ENCODE measurements at places on chromosomes 16 and 17. TPM values are rescaled to one million over a fixed set of nuclear protein-coding genes. Genes with fewer than 3 reads are reported as not detected.
A peak's percentile ranks its signal among the peaks of the same experiment; 100 is the strongest.

DNA sequence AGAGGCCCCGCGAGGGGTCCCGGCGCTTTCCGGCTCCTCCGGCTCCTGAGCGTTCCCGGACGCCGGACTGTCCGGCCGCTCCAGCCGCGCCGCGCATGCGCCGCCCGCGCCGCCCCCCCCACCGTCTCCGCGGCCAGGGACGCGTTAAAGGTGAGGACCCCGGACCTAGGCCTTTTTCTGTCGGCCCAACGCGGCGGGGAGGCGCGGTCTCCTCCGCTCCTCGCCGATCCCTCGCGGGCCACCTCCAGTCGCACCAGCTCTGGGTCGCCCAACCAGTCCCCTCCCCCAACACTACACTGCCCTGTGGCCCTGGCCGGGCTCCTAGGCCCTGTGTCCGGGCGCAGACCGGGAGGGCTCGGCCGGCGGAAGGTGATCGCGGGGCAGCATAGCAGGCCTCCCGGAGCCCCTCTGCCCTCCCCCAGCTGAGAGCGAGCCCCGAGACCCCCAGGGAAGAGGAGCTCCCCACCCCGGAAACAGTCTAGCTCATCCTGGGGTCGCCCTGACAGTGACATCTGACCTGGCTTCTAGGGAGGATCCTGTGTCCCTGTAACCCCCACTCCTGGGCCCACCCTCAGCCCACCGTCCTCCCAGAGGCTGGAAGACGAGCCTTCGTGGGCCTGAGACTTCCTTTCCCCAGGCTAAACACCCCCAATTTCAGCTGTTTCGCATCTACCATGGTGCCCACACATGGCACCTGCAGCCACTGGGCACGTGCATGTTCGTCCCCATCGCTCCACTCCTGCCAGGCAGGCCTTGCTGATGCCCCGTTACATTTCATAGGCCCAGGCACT, 14.7 kb upstream of the BCAR1 start:
- peak; percentile 82 for DNase-seq
- H3K27me3 ChIP-seq = no peaks in the 10 kb centered on the region
- no peaks in the 10 kb centered on the region for H3K36me3 ChIP-seq
- peak overlapping the region; percentile 60 for H3K4me3 ChIP-seq
- H3K4me1 ChIP-seq = peaks cover 43% of the 10 kb centered on the region

The MMP2 gene
- total RNA-seq = 265 TPM

The ZNF287 gene
- 4.6 TPM for total RNA-seq

DNA sequence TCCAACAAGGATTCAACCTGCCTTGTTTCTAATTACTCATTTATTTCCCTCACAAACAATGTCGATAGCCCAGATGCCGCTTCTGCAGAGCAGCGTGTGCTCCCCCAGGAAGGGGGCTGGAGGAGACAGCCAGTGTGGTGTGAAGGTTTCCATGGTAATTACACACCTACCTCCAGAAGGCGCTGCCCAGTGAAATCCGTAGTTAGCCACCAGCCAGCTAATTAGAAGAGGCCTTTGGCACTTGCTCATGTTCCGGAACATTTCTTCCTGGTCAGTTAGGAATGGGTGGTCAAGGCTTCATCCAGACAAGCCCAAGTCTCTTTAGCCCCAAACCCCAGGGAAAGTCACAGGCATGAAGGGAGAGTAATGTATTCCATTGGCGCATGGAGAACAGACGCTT, 342.5 kb upstream of the C16orf82 start:
- H3K4me3 ChIP-seq = no peak overlapping the region
- no peak overlapping the region for H3K27ac ChIP-seq
- H3K4me1 ChIP-seq = no peaks in the 10 kb centered on the region
- no peaks in the 10 kb centered on the region for H3K27me3 ChIP-seq

The CA4 gene
- 66.0 TPM for total RNA-seq

DNA sequence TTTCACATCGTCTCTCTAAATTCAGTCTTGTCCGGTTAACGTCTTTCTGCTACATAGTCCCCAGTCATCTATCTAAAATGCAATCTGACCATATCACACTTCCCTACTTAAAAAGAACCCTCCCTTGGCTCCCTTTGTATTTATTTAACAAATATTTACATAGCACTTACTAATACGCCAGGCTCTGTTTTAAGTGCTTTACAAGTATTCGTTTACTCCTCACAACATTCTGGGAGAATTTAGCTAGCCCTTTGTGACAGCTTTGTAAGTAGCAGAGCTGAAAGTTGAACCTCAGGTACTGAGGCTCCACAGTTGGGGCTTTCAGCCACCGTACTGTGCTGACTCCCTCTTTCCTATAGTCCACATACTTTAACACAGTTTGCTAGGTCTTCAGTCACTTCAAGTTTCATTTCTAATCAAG, 9.2 kb downstream of the PAFAH1B1 start:
- H3K4me3 ChIP-seq = no peak overlapping the region
- H3K27me3 ChIP-seq = no peaks in the 10 kb centered on the region
- no peaks in the 10 kb centered on the region for H3K36me3 ChIP-seq

The CCDC182 gene
- total RNA-seq = not detected

The TMEM170A gene
- total RNA-seq = 27.9 TPM

The CCL5 gene
- total RNA-seq = 14.6 TPM

The OR1F1 gene
- not detected for total RNA-seq

GRCh38 chr17:50953831-50954601, 87.9 kb upstream of the TOB1 start:
- no peak for DNase-seq
- H3K27ac ChIP-seq = no peak overlapping the region
- no peak overlapping the region for H3K4me3 ChIP-seq
- H3K4me1 ChIP-seq = peaks cover 36% of the 10 kb centered on the region
- peaks cover 8% of the 10 kb centered on the region for H3K36me3 ChIP-seq

The PYDC1 gene
- not detected for total RNA-seq

DNA sequence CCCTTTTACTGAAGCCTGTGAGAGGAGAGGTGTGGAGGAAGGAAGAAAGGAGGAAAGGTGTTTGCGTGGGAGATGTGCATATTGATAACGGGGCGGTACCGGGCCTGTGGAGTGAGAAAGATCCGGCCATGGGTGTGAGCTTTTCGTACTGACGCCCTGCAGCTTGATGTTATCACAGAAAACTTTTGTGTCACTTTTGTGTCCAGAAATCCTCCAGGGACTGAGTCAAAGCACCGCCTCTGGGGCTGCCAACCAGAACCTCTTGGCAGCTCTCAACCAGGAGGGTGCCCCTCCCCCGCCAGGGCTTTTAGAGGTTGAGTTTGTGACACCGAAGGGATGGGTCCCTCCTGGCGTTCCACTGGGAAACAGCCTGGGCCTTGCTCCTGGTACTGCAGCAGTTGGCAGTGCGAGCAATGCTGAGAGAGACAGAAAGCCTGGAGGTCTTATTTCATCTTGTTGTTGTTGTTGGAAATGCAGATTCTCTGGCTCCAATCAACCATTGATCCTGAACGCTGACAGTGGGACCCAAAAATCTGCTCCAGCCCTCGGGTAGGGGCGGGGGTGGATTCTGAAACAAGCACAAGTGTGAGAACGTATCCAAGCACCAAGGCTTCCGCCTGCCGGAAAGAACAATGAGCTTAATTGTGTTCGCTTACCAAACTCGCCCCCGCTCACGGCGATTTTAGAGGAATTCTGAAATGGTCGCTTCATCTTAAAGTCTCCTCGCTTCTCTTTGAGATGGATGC, 65.0 kb downstream of the CRISPLD2 start:
- peaks cover 12% of the 10 kb centered on the region for H3K4me1 ChIP-seq
- no peak for DNase-seq
- H3K27ac ChIP-seq = no peak overlapping the region
- H3K27me3 ChIP-seq = no peaks in the 10 kb centered on the region
- no peaks in the 10 kb centered on the region for H3K36me3 ChIP-seq

- DNase-seq = no peak
- H3K36me3 ChIP-seq = no peaks in the 10 kb centered on the region
- no peaks in the 10 kb centered on the region for H3K4me1 ChIP-seq
- no peak overlapping the region for H3K27ac ChIP-seq
- H3K27me3 ChIP-seq = no peaks in the 10 kb centered on the region
- no peak overlapping the region for H3K4me3 ChIP-seq
Observed at GRCh38 chr16:54974367-54974766, 43.7 kb downstream of the IRX5 start.

- no peaks in the 10 kb centered on the region for H3K4me1 ChIP-seq
- H3K36me3 ChIP-seq = no peaks in the 10 kb centered on the region
- no peak for DNase-seq
Observed at GRCh38 chr17:74079537-74080300, 123.8 kb upstream of the RPL38 start.

The CFAP52 gene
- total RNA-seq = 16.4 TPM

DNA sequence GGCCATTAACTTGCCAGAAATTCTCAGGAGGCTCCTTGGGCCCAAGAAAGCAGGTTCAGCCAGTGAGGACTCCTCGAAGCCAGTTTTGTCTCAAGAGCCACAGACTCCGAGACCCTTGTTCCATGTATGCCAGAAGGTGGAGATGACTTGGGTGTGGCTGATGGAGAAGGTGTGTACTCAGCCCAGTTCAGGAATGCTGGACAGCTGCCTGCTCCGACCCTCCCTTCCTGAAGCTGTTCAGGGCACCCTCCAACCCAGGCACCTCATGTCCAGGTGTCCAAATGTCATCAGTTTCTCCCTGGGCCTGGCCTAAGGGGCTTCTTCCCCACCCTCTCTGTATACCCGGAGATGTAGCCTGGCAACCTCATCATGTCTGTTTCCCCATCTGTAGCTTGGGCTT, 40.2 kb downstream of the NOG start:
- H3K27me3 ChIP-seq = no peaks in the 10 kb centered on the region
- H3K27ac ChIP-seq = no peak overlapping the region
- no peaks in the 10 kb centered on the region for H3K4me1 ChIP-seq
- no peaks in the 10 kb centered on the region for H3K36me3 ChIP-seq
- no peak for DNase-seq
- no peak overlapping the region for H3K4me3 ChIP-seq

DNA sequence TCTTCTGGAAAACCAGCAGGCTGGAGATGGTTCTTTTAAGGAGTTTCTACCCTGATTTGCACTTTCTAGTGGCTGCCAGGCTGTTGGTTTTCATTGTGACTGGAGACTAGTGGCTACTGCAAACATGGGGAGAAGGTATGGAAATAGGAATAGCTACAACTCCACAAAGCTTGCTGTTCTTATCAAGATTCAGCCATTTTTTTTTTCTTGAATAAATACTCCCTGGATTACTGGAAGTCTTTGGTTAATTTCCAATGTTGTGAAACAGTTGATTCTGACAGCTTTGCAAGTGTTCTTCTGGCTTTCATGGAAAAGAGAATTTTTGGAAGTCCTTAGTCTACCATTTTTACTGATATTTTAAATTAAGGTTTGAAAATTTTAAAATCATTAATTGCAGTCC, 277.7 kb downstream of the HS3ST3A1 start:
- no peaks in the 10 kb centered on the region for H3K4me1 ChIP-seq
- no peak overlapping the region for H3K27ac ChIP-seq
- no peaks in the 10 kb centered on the region for H3K36me3 ChIP-seq

GRCh38 chr17:6257336-6257735, 177.6 kb downstream of the AIPL1 start:
- no peak for DNase-seq
- no peak overlapping the region for H3K4me3 ChIP-seq
- H3K36me3 ChIP-seq = no peaks in the 10 kb centered on the region
- no peaks in the 10 kb centered on the region for H3K27me3 ChIP-seq

- no peaks in the 10 kb centered on the region for H3K36me3 ChIP-seq
- peaks cover 42% of the 10 kb centered on the region for H3K4me1 ChIP-seq
Observed at GRCh38 chr16:51153577-51154031, 2.5 kb upstream of the SALL1 start.

The VPS35L gene
- total RNA-seq = 43.2 TPM

The SLC38A8 gene
- not detected for total RNA-seq

The PLA2G10 gene
- 4.2 TPM for total RNA-seq

DNA sequence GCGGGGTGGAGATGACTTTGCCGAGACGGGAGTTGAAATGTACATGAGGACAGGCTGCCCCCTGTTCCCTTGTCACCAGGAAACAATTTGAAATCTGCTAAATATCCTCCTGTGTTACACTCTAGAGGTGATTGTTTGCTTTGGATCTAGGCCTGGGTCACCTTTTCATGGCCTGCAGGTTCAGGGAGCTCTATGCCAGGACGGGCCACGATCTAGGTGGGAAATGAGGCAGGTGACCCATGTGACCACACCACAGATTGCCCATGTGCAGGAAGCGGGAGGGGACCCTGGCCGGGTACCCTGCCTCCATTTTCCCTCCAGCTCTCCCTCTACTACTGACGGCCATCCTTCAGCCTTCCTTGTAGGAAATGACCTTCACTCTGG, 43.4 kb downstream of the MEAK7 start:
- no peak overlapping the region for H3K27ac ChIP-seq
- no peaks in the 10 kb centered on the region for H3K4me1 ChIP-seq
- no peak overlapping the region for H3K4me3 ChIP-seq
- DNase-seq = peak; percentile 18
- peaks cover 33% of the 10 kb centered on the region for H3K36me3 ChIP-seq

Measured in upper lobe of left lung (tissue), 6 donors.